ENCODE measurements at places on chromosomes 12 and 14.

- DNase-seq: no peak
These were observed 5.4 kb downstream of the POLR3B start for GRCh38 chr12:106362971-106363370.

GRCh38 chr12:117790948-117791347 lies 177.8 kb downstream of the KSR2 start:
- DNase-seq: no peak

DNA sequence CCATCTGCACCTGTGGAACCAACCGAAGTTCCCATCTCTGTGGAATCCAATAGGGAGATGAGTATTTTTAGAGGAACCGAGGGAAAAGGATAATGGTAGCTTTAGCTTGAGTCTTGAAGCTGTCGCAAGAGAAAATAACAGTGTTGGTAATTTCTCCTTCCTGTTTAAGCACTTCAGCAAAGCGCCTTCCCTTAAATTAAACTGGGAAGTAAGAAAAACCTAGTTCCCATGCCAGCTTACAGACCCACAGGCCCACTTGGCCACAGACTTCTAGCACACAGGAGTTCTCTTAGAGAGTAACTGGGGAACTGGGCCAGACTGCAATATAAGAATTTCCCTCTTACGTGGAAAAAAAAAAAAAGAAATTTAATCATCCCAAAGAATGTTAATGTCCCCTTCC lies 223.8 kb downstream of the EFCAB11 start:
- DNase-seq: no peak

DNA sequence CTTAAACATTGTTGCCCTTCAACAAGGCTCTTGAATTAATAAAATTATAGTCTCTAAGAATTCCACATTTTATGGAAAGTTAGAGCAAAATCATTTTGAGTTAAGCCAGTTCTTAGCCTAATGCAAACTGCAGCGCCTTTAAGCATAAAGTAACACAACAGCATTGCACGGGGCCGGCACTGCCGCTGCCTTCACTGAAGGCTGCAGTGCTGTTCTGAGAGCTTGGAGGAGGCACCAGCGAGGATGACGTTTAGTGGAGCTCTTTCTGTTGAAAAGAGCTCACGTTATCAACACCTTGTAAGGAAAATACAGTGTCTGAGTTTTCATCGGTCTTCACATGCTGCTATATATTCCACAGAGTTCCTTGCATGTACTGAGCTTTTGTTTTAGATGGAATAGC lies 38.3 kb upstream of the DYNC1H1 start:
- no peak for DNase-seq

- no peak for DNase-seq
These were observed 8.1 kb downstream of the CPSF6 start for GRCh38 chr12:69247268-69248018.

DNA sequence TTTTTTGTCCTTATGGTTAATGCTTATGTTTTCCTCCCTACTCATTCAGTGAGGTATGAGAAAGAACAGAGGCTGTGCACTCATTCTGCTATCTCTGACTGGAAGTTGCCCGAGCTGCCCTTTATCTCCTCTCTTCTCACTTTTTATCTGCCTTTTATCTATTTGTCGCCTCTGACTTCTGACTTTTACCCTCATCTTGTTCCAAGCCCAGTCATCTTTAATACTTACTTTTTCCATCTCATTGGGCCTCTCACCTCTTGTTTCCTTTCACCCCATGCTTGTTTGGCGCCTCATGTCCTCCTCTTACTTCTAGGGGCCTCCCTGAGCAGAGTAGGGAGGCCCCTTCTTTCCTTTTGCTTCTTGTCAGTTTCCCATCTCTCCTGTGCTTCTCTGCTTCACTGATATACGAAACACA lies 50.7 kb downstream of the DIP2B start:
- no peak for DNase-seq

DNA sequence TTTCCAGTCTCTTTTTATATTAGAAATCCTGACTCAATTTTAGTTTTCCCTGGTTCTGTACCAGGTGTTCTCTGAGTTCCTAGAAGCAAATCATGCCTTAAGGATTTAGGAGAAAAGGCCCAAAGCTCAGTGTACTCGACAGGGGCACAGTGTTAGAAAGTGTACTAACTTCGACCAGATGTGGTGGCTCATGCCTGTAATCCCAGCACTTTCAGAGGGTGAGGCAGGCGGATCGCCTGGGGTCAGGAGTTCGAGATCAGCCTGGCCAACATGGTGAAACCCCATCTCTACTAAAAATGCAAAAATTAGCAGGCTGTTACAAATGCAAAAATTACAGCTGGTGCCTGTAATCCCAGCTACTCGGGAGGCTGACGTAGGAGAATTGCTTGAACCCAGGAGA lies 12.0 kb downstream of the VEZT start:
- no peak for DNase-seq

DNA sequence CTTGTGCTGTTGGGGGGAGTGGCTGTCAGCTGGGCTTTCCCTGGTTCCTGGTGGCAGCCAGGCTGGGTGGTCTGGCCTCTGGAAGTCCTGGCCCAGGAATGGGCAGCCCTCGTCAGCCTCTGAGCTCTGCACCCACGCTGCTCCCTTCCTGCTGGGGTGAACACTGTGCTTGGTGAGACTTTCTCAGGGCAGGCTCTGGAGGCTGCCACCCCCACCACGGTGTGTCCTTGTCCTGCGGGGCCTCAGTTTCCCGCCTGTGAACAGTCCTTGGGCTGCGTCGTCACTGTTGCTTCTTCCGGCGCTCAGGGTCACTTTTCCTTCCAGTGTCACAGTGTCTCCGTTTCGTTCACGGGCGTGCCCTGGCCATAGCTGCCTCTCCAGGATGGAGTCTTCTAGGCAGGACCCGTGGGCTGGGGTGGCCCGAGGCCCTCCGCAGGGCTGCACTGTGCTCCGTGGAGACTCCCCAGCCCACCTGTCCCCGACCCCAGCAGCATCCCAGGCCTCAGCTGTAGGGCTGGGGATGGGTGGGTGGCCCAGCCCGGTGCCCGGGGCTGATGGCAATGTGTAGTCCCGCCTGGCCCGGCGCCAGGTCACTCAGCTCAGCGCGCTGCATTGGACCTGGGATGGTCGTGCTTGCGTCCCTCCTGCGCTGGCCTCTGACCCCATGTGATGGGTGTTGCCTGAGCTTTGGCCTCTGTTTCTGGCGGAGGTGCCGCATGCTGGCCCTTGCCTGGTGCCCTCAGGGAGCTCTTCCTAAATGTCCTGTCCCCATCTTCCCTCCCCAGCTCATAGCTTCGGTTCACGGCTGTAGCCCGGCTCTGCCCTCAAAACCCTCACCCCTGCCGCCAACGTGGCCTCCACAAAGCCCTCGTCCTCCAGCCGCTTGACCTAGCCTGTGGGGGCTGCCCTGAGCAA lies 6.8 kb downstream of the KIF26A start:
- DNase-seq: no peak

DNA sequence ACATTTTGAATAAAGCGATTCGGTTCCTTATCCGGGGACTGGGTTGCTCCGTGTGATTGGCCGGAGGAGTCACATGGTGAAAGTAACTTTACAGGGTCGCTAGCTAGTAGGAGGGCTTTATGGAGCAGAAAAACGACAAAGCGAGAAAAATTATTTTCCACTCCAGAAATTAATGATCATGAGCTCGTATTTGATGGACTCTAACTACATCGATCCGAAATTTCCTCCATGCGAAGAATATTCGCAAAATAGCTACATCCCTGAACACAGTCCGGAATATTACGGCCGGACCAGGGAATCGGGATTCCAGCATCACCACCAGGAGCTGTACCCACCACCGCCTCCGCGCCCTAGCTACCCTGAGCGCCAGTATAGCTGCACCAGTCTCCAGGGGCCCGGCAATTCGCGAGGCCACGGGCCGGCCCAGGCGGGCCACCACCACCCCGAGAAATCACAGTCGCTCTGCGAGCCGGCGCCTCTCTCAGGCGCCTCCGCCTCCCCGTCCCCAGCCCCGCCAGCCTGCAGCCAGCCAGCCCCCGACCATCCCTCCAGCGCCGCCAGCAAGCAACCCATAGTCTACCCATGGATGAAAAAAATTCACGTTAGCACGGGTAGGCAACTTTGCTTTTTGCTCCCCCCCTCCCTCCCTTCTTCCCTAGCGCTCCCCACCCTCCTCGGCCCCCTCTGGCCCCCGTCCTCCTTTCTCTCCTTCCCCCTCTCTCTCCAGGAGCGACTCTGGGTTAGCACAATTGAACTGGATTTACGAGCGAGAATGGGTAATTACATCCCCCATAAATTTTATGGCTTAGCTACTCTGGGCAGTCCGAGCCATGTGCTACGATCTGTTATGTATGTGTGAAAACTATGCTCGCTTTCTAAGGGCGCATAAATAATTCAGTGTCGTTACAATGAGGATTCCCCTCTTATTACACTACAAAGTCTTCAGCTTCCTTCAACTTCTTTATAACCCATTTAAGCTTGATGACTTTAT lies at the start of gene HOXC4:
Gene HOXC4 (plus strand): TSS at position 85 of the 991 bp plus-strand sequence. CDS start 88 bp downstream, at position 173.
- no peak for DNase-seq

DNA sequence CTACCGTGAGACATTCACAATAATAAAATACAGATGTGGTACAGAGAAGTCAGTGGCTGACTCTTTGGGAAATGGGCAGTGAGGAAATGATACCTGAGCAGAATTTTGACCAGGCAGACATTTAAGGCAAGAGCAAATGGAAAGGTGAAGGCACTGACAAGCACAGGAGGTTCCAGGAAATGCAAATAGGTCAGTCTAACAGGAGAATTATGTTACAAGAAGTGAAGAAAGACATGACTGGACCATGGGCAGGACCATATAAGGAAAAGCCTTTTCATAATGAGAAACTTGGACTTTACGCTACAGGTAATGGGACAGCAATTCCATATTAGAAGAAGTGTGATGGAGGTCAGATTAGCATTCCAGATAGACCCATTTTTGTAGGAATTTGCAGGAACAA lies 338.9 kb downstream of the PDZRN4 start:
- no peak for DNase-seq

DNA sequence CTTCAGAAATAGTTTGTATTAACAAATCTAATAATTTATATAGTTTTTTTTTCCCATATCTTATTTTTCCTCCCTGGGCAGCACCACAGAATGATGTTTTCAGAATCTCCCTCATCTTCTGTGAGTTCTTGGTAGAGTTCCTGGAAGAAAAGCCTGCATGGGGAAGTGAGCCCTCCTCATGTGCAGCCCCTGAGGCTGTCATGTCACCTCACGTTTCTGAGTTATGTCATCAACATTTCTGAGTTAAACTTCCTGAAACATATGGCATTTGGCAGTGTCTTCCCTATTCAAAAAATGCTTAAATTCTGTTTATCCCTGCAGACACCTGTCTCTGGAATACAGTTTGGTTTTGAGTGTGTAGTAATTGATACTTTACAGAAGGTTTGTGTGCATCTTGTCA lies 979.0 kb downstream of the TMEM121 start:
- no peak for DNase-seq

GRCh38 chr14:100791348-100791735 lies 34.6 kb upstream of the MEG3 start:
- DNase-seq: no peak

DNA sequence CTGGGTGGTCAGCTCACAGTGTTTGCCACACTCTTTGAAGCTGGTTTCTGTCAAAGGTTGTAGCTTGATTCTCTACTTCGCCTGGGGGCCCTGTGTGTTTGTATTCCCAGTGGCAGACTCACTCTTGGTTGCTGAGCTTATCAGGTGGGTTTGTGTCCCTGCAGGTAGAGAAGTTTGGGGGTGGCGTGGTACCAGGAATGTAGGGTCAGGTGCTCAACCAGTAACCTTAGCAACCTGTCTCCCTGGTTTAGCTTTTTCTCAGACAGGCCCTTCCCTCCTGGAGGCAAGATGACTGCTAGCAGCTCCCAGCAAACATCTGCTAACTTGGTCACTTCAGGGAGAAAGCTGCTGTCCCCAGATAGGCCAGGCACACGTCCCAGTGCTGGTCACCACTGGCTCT lies 352.2 kb downstream of the AACS start:
- no peak for DNase-seq

GRCh38 chr12:124386059-124386458 lies 91.2 kb downstream of the RFLNA start:
- no peak for DNase-seq

GRCh38 chr14:105019861-105020814 lies 745 bp downstream of the CDCA4 start:
- peak; percentile 29 for DNase-seq

DNA sequence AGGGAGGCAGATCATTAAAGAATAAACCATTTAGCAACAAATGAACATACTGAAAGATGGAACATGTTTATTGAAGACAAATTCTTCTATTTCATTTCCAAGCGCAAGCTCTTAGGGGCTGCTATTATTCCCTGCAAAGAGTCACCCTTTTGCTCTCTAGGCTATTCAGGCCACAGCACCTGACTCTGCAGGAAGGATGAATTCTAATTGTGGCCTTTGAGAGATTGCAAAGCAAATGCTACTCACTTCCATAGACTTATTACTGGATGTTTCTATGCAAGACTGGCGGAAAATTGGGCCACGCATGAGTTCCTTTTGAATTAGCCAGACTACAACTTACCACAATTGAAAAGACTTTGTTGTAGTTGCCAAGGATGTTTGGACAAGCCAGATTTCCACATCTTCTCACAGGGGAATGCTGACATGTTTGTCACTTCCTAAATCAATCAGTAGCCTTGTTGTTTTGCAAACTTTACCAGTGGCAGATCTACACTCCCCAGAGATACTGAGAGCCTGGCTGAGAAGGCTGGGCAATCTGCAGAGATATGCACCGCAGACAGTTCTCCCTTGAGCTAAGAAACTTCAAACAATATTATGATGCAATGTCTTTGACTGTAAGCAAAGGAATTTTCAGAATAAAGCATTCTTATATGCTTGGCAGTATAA lies 334.3 kb upstream of the SYT1 start:
- no peak for DNase-seq

DNA sequence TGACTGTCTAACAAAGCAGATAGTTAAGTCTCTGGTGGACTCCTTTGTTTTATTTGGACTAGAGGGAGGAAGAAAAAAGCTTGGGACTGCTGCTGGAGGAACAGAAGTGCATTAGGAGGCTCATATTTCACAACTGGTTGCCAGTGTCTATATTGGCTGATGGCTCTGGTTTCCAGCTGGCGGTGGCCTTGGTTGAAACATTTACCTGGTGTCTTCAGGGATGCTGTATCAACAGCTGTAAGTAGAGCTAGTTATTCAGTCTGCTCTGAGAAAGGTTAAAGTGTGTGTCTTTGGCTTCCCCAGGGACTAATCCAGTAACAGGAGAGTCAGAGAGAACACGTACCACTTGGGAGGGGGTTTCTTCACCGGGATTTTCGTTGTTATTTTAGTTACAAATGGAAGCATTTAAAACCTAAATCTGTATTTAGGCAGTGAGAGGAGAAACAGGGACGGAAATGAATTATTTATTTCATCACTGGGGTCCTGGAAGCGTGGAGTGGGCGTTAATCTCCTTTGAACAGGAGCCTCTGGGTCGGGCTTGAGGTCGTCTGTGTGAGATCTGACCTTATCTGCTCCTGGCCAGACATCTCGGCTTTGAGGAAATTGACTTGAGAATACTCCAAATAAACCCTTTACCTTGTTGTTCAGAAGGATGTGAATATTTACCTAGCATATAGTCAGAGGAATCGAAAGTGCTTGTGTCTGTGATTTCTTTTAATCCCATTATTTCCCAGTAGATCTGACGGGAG lies 149.9 kb downstream of the NRXN3 start:
- DNase-seq: no peak

- DNase-seq: no peak
These were observed 12.0 kb upstream of the PCNX4 start for GRCh38 chr14:60079723-60080122.

GRCh38 chr12:121092034-121092433 lies 40.6 kb upstream of the P2RX7 start:
- DNase-seq: no peak
